ENCODE measurements at places on chromosomes 11 and 22.
A peak's percentile ranks its signal among the peaks of the same experiment; 100 is the strongest.

GRCh38 chr22:44538051-44538450 lies 40.0 kb upstream of the RTL6 start:
- peak; percentile 23 for DNase-seq

DNA sequence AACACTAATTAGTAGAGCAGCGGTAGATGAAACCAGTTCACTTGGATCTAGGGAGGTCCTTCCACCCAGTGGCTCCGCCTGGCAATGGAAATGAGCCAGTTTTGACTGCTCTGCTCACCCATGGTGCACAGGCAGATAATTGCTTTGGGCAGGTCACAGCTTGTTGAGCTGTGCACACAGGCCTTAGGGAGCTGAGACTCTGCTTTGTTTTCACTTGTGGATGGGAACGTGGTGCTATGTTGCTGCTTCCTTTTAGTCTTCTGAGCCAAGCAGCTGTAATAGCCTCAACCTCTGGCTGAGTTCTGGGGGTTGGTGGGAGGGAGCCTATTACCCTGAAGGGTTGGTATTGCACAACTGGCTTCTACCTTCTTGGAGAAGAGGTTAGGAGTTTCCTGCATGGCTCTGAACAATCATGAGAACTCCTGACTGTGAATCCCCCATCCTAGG lies 262.3 kb upstream of the MTNR1B start:
- DNase-seq, result no peak

- DNase-seq, result peak; percentile 89
Measured at GRCh38 chr11:6319704-6320410, 444 bp downstream of the CAVIN3 start.

DNA sequence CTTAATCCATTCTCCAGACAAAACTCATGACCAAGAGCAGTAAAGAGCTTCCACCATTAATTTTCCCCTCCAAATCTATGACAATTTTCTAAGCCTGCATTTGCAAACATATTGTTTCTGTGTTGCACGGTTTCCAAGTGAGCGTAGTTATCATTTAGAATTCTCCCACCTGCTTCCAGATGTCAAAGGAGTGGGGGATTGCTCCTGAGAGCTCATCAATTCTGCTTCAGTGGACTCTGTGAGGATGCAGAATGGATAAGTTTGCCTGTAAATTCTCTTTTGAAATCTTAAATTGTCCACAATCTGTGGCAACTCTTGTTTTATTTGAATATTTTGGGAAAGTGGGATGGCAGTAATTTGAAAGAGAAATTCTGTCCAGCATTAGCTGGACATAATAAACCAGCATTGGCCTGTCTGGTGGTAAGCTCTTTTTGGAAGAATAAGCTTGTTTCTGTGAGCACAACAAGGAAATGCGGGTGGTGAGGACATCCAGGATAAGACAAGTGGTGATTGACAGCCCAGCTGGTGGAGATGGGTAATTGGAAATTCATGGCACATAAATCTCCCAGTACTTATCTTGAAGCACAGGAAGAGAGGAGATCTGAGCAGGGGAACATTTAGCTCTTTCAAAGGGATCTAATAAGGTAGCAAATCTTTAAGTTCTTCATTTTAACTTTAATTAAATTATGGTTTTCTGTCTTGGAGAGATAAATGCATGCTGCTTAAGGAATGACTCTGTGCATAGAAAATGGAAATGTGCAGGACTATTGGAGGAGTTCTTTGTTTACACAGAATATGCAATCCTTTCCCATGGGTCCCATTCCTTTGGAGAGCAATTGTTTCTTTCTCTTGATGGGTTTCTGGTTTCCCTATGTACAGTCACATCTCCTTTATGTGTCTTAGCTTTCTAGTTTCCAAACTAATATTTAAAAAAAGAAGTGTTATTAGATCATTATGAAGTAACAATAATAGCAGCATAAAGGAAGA lies 73.2 kb downstream of the FAT3 start:
- no peak for DNase-seq

GRCh38 chr11:33377412-33378370 lies 120.5 kb downstream of the HIPK3 start:
- no peak for DNase-seq

All from GM04504 (cell line).